ENCODE measurements at places on chromosomes 1 and 21.

DNA sequence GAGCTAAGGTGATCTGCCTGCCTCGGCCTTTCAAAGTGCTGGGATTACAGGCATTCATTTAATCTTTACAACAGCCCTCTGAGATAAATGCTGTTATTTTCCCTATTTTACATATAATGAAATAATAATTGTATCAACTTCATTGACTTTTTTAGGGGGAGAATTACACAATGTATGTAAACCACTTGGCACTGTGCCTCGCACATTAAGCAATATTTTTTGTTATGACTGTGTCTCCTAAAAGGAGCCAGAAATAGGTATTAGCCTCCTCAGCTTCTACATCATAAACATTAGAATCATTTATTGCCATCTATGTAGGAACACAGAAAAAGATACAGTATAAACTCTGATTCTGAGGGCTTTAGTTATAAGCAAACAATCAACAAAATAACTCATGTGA is 1.1 kb upstream of the DNAJC28 start:
- peak; percentile 43 for DNase-seq

DNA sequence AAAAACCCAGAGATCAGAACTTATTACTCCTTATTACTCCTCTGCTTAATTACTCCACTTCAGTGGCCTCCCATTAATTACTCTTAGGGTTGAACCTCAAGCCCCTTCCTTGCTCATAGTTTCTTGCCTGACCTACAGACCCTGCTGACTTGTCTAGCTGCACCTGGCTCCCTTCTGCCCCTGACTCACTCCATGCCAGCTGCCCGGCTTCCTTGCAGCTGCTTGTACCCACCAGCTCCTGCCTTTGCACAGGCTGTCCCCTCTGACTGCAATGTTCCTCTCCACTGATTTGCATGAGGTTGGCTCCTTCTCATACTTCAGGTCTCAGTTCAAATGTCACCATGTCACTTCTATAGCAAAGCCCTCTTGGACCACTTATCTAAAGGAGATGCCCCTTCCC is 1.9 kb upstream of the PTPRU start:
- no peak for DNase-seq

GRCh38 chr1:41517062-41517438 is 32.6 kb upstream of the EDN2 start:
- DNase-seq = no peak

GRCh38 chr1:216617081-216617875 is 106.0 kb downstream of the ESRRG start:
- no peak for DNase-seq

DNA sequence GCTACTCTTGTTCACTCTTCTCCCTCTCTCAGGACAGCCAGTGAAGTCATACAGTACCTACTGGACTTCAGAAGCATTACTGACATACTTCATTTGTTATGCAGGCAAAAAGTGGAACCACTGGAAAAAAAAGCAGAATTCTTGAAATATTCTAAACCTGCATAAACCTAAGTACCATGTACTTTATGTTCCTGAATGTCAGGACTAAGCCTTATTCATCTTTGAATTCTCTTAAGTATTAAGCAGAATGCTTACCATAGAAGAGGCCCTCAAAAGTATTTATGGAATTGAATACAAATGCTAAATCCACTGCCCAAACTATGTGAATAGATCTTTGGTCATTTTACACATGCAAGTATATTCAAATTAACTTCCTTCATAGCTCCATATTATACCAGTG is 7.8 kb downstream of the PSMB2 start:
- no peak for DNase-seq

- DNase-seq = no peak
These were observed 1.9 kb downstream of the JAM2 start for GRCh38 chr21:25640943-25641292.

DNA sequence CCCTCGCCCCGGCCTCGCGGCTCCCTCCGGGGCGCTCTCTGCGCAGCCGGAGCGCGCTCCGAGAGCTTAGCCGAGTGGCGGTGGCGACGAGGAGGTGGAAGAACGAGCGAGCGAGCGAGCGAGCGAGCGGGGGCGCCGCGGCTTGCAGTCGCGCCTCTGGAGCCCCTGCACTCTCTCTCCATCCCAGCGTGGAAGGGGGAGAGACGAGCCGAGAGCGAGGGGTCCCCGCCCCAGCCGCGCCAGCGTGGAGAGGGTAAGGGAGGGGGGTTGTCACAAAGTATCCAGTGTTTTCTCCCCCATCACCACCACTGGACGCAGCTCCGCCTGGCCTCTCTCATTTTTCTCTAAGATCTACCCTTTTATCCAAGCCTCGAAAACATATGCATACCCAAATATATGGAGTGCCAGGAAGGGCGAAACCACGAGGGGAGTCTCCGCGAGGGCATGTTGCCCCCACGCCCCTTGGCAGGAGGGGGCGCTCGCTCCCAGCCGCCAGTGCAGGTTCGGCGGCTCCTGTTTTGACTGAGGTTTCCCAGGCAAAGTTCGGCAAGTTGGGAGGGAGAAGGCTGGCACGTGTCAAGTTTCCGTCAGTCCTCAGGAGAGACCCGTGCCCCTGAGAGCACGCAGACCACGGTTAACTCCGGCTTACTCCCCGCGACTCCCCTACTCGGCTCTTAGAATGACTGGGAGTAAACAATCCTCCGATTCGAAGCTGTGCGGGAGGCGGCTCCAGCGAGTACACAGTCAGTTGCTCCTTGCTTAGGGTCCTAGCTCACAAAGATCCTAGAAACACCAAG is 569 bp upstream of the DAB1 start:
- no peak for DNase-seq

GRCh38 chr1:7516341-7516740 is 254.8 kb upstream of the VAMP3 start:
- DNase-seq = no peak

DNA sequence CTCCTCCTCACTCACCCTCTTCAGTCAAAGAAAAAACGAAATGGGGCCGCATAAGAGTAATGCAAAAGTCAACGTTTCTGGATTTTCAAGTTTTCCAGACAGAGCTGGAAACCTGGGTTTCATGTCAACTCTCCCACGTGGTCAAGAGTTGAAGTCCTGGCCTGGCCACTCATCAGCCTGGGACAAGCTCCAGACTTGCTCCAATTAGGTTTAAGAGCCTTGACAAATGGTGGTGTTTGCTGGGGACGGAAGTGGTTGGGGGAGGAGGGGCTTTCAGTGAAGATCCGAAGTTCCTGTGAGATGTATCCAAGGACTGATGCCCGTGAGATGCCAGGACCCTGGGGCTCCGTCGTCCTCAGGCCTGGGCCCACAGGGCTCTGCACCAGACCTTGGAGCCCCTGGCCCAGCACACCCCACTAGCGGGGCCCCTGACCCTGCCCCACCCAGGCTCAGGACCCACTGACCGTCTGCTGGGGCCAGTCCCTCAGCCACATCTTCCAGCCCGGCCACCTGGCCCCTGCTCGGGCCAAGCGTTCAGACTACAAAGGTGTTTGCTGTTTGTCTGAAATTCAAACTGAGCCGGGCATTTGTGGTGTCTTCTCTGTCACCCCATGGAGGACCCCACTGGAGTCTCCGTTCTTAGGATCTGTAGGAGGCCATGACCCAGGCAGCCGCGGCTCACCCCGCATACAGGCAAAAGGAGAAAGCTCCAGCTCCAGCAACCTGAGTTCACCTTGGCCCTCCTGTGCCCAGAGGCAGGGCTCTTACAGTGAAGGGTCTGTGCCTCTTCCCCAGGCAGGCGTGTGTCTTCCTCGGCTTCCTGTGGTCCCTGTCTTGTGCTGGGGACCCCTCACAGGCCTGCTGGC is 53.3 kb downstream of the SIK1 start:
- no peak for DNase-seq

DNA sequence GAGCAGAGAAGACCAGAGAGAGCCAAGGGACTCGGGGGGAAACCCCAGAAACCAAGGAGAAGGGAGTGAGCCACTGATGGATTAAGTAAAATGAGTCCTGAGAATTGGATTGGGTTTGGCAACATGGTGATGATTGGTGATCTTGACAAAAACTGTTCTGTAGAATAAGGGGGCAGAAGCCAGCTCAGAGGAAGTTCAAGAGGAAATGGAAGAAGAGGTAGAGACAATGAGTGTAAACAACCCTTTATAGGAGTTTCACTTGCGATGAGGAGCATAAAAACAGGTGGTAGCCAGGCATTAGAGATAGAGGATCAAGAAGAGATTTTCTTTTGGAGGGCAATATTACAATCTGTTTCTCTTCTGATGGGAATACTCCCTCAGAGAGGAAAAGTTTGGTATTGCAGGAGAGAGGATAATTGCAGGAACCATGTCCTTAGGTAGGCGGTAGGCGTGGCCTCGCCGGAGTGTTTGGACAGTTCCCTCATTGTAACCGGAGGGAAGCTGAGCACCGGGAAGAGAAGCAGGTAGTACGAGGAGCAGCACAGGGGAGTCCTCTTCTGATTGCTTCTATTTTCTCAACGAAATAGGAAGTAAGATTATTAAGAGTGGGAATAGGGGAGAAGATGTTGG is 68.4 kb upstream of the TENT5C start:
- DNase-seq = no peak

DNA sequence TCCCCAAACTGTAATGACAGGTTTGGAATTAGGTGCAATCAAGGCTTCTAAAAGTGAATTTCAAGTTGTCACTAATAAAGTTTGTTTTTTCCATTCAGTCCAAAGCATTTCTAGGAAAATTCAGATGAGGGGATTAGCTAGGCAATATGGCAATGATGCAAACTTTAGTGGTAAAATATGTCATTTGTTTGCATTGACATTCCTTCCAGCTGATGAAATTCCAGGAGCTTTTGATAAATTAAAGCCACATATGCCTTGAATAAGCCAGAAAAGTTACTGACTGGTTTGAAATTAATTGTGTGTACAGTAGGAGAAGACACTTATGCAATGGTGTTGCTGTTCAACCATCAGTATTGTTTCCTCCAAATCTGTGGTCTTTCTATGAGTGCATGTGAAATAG is 57.8 kb downstream of the MROH9 start:
- DNase-seq = peak; percentile 4

- no peak for DNase-seq
These were observed 1.8 kb upstream of the SPRR2A start for GRCh38 chr1:153058826-153059784.

DNA sequence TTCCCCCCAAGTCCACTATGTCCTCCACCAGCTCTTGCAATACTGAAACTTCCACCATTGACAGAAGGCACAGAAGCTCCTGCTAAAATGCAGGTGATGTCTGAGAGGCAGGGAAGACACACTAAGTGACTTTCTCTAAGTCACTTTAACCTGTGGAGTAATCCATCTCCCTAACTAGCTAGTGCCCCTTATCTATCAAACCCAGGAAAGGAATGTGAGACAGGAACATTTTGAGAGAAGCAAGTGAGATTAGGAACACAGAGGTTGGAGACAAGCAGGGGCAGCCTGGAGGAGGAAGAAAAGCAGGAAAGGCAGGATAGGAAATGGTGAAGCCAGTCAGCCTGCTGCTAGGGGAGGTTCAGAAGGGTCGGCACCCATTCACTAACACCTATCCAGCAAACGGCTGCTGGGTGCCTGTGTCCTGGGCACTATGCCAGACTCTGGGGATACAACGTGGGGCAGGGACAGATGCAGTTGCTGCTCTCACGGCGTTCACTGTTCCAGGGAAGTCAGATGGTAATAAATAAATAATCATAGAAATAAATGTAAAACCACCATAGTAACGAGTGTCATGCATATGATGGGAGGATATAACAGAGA is 7.0 kb downstream of the GPA33 start:
- no peak for DNase-seq

- no peak for DNase-seq
These were observed 18.7 kb downstream of the DMRTB1 start for GRCh38 chr1:53477651-53478501.

GRCh38 chr1:163271535-163271934 is 50.2 kb upstream of the NUF2 start:
- DNase-seq = no peak

- DNase-seq = no peak
These were observed 44.6 kb downstream of the WASF2 start for GRCh38 chr1:27445177-27445936.

GRCh38 chr1:6743189-6744101 is 41.8 kb upstream of the CAMTA1 start:
- DNase-seq = peak; percentile 60

DNA sequence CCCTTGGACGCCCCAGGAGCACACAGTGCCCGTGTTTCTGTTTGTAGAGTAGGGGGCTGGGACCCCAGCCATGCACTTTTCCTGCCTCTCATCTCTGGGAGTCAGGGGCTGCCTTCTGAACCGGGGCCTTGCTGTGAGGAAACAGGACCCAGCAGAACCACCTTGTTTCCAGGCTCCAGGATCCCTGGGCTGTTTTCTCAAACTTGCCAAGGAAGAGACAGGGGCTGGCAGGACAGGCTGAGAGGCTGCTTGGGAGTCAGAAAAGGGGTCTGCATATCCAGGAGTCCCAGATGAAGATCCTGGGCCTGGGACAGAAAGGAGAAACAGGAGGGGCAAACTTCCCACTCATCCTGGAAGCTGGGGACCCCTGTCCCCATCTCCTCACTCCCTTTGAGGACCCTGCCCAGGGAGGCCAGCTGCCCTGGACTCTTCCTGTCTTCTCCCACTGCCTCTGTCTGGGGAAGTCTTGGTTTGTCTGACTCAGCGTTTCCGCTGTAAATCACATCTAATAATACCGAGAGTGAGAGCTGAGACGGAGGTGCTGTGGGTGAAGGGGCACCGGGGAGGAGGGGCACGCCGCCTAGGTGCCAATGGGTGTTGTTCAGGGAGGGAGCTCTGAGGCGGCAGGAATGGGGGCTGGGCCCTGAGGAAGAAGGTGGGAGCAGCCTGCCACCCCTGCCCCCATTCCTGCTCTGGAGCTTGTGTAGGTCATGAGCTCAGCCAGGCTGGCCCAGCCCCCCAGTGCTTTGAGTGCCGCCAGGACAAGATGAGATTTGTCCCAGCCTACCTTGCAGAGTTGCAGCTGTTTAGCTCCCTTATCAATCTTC is 16.7 kb downstream of the POU3F1 start:
- no peak for DNase-seq

- DNase-seq = no peak
These were observed 82.5 kb downstream of the ST3GAL3 start for GRCh38 chr1:43789604-43790550.

DNA sequence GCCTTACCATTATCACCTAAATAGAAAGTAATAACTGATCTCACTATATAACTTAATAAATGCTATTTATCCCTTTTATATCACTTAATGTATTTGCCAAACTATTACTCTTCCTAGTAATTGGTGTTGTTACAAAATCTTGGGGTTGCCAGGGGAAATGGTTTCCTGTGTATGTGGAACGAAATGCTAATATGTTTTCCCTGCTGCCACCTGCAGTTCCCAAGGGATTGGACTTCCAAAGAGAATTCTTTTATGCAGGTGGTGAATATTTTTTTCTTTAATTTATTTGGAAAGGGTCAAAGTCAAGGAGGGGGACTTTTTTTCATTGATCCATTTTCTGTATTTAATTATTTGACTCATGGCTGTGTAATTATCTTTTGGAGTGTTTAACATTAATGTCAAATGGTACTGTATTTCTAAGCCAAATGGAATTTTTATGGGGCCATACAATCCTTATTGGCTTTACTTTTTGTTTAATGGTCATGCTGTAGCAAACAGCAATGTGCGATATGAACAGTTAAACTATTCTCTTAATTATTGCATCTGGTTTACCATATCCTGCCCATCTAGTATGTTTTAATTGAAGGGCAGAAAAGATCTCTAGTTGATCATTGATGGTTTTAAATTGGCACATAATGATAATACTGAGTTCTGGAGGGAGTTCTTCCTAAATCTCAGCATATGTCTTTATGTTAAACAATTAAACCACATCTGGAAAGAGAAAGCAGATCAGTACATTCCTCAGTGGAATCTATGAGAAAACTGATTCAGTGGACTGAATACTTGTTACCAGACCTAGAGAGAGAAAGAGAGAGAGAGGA is 486.3 kb downstream of the TTLL7 start:
- no peak for DNase-seq

- DNase-seq = no peak
These were observed 56.1 kb upstream of the BCL10 start for GRCh38 chr1:85332575-85332974.

- DNase-seq = no peak
These were observed 3.8 kb upstream of the ZNF692 start for GRCh38 chr1:248862695-248862997.
